ENCODE measurements at places on chromosomes 3 and 15.

GRCh38 chr15:90436952-90437351, 48.9 kb downstream of the IQGAP1 start:
- DNase-seq = no peak

DNA sequence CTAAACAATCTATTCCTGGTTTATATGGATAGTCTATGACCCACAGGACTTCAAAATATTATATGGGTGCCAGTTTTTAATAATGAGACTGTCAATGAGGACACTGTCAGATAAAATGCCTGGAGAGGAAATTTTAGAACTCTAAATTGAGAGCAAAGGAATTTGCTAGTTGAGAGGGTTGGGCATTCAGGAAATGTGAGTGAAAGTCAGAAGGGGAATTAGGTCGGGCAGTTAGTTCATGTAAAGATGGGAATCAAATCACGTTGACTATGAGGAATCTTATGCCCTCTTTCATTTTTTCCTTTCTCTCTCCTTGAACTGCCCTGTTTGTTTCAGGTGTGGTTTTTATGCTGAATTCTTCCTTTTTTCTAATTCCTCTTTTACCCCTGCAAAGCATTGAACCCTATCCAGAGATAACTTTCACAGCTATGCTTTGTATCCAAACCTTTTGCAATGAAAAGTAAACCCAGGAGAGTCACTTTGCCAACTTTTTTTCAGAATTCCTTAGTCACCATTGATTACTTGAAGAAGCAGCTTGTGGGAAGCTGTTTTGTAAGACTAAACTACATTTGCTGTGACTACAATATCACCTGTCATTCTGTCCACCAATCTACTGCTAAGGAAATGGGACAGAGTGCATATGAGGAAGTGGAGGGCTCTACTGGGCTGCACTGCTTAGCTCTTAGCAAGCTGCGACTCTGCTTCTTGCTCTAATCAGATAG, 27.8 kb downstream of the CHP1 start:
- no peak for DNase-seq

GRCh38 chr3:15268033-15268631, 62.1 kb downstream of the CAPN7 start:
- DNase-seq = peak; percentile 51

- DNase-seq = no peak
Observed at GRCh38 chr3:12963231-12963896, 109.9 kb downstream of the IQSEC1 start.

- no peak for DNase-seq
Observed at GRCh38 chr3:111385971-111386495, 156.0 kb upstream of the CD96 start.

GRCh38 chr3:113495035-113495434, 19.9 kb downstream of the SPICE1 start:
- no peak for DNase-seq

GRCh38 chr15:61256231-61256630, 27.1 kb upstream of the RORA start:
- no peak for DNase-seq

GRCh38 chr3:34504775-34505174, 706.3 kb downstream of the PDCD6IP start:
- no peak for DNase-seq

- DNase-seq = no peak
Observed at GRCh38 chr15:88401251-88401995, 65.8 kb downstream of the MRPL46 start.

GRCh38 chr15:52783191-52783829, 6.8 kb downstream of the ONECUT1 start:
- DNase-seq = no peak

GRCh38 chr15:80026310-80026709, 33.2 kb upstream of the ZFAND6 start:
- no peak for DNase-seq

DNA sequence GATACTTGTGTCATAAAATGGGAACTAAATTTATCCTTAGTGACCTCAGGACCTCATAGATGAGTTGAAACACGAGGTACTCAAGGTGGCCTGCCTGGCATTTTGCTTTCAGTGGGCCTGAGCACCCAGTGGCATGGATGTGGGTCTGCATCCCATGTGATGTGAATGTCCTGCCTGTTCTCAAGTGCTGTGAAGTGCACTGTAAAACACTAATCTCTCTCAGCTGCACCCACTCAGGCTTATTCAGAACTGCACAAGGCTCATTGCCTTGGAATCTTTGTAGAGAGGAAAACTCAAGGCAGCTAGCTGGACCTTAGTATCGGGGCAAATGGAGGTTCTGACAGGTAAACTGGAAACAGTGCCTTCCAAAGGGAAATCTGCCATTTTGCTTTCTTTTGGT, 767.0 kb downstream of the TUSC7 start:
- no peak for DNase-seq

DNA sequence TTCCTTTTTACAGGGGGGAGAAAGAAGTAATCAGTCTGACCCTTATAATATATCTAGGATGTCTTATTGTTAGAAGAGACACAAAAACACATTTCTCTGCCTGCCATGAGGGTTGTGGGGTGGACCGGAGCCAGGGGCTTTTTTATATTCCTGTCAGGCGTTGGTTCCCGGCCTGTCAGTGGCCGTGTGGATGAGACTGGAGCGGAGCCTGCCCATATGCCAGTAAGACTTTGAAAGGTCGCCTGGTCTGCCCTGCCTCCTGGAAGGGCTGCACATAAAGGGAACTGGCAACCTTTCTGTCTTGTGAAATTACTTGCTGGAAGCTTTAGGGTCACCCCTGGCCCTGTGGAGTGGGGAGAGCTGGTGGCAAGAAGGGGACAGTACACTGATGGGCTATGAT, 34.7 kb downstream of the MAP3K13 start:
- DNase-seq = no peak

DNA sequence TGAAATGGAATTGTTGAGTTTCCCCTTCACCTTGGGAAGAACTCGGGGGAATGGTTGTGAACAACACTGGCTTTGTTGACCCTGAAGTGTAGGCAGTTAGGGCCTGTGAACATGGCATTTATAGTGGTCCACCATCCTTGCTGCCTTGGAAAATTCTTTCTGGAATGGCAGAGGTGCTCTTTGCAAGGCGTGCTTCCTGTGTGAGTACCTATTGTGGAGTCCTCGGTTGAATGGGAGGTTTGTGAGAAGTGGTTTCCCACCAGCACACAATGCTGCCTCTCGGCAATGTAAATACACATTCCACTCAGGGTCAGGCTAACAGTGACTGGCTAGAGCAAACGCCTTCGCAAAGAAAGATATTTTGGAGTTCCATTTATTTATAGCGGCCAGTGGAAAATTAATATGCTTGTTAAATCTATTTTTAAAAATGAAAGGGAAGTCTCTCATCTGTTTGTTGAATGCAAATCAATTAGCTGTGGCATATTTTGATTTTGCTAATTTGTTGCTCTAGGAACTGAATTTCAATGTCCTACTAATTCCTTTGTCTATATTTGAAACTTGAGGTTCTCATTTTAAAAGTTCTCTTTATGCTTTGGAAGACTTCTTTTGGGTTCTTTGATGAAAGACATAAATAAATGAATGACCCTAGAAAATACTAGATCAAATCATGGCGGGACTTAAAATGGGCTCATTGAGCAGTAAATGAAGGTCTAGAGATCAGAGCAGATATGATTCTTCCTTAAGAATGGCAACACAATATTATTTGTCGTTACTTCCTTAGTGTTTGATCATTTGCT, 59.5 kb downstream of the FNDC3B start:
- no peak for DNase-seq

- no peak for DNase-seq
Observed at GRCh38 chr3:183895774-183896173, 11.1 kb upstream of the PARL start.

DNA sequence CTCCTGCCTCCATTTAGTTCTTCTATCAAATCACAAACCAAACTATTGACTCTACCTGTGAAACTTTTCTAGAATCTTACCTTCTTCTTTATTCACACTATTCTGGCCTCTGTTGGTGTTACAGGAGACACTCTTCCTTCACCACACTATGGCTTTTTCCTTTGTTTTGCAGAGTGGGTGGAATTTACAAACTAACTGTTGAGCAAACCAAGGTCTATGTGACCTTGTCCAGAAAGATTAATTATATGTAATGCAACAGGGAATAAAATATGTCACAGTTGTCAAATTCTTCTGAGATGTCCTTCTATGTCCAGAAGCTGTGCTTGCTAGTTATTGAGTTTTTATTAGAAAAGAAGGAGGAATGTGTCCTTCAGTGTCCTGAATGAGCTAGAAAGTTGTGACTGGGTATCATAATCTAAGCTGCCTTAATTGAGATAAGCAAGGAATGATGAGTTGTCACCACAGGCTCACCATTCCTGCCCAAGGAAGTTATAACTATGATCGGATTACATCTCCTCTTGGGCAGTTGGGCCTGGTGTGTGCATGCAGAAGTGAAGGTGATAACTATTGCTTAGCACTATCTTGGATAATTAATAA, 21.7 kb downstream of the ARL14 start:
- DNase-seq = no peak

- peak; percentile 18 for DNase-seq
Observed at GRCh38 chr3:118641608-118642007, 393.0 kb downstream of the IGSF11 start.

DNA sequence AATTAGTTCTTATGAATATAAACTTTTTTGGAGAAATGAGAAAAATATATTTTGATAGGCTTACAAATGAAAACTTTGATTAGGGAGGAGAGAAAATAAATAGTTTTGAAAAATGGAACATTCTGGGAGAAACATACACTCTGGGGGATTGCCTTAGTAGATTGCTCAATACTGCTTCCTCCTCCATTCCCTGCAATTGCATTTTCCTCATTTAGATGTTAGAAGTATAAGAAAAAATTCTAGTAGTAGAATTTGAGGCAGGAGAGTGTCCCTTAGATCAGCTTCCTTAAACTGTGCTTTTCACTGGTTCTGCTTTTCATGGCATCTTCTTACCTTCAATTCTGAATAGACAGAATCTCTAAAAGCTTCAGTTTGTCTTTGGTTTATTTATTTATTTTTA, 46.2 kb upstream of the CTDSPL2 start:
- no peak for DNase-seq

DNA sequence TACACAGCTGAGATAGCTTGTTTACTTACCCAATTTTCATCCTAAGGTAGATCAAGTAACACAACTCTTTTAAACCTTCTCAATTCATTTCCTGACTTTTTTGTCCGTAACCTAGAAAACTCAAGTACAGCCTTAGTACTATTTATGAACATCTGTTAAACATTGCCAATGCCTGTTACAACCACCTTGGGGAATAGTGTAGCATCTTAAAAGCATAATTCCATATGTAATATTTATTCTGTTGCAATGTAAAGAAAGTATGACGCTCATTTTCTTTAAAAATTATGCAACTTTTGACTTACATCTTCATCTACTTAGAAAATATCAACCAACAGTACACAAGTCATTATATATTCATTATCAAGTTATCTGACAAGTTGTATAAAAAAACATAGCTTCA, 54.6 kb downstream of the SUCLG2 start:
- no peak for DNase-seq

GRCh38 chr3:97009427-97010019, 195.1 kb downstream of the EPHA6 start:
- no peak for DNase-seq

- DNase-seq = no peak
Observed at GRCh38 chr15:81346611-81347010, 22.7 kb upstream of the STARD5 start.

- DNase-seq = no peak
Observed at GRCh38 chr15:64166102-64166890, 3.5 kb upstream of the PPIB start.

DNA sequence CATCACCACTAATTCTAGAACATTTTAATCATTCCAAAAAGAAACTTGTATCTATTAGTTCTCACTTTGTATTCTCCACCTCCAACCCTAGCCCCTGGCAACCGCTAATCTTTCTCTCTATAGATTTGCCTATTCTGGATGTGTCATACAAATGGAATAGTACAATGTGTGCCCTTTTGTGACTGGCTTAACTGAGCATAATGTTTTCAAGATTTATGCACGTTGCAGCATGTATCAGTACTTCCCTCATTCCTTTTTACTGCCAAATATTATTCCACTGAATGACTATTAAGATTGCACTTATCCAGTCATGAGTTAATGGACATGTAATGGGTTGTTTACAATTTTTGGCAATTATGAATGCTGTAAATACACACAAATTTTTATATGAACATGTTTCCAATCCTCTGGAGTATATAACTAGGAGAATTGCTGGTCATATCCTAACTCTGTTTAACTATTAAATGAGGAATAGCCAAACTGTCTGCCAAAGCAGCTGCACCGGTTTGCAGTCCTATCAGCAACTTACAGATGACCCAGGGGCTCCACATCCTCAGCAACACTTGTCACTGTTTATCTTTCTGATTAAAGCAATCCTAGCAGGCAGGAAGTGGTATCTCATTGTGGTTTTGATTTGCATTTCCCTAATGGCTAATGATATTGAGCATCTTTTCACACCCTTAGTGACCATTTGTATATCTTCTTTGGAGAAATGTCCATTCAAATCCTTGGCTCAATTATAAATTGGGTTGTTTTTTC, 42.9 kb downstream of the DCUN1D1 start:
- DNase-seq = no peak

DNA sequence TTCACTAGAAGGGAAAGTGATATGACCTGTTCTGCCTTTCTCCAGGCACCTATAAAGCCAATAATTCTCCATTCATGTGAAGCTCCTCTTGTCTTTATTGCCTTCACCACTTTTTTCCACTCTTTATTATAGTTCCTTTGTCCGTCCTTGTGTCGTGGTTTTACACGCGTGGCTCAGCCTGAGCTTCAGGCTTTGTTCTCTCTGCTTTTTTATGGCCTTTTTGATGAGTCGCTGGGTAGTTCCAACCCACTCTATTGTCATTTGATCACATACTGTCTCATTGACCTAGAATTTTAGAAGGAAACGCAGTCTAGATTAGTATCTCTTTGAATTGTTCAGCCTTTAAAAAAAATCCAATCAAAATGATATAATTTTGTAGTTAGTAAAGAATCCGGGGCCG, 403.2 kb downstream of the PTPRG start:
- DNase-seq = no peak

- DNase-seq = no peak
Observed at GRCh38 chr3:57792198-57792597, 36.1 kb downstream of the SLMAP start.

- no peak for DNase-seq
Observed at GRCh38 chr15:52485290-52485689, 43.4 kb downstream of the MYO5A start.

DNA sequence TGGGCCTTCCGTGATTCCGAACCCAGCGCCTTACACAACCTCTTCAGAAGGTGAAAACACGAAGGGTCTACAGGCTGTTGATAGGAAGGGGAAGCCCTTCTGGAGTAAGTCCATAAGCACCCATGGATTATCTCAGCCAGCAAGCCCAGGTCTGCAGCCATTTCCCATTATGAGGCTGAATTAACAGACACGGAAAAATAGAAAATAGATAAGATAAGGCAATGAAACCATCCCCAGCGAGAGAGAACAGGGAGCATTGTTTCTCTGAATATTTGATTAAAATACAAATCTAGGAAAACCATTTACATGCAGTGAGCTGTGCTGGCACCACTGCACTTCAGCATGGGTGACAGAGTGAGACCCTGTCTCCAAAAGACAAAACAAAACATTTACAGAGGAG, 16.2 kb upstream of the CERS3 start:
- DNase-seq = no peak

All from NCI-H2171 (cell line).